ENCODE measurements at places on chromosomes 5 and 9. TPM values are rescaled to one million over a fixed set of nuclear protein-coding genes. Genes with fewer than 3 reads are reported as not detected.

The DMRT3 gene
- not detected for total RNA-seq

The PLAC8L1 gene
- total RNA-seq, result not detected

The PCDHGB3 gene
- 6.1 TPM for total RNA-seq

DNA sequence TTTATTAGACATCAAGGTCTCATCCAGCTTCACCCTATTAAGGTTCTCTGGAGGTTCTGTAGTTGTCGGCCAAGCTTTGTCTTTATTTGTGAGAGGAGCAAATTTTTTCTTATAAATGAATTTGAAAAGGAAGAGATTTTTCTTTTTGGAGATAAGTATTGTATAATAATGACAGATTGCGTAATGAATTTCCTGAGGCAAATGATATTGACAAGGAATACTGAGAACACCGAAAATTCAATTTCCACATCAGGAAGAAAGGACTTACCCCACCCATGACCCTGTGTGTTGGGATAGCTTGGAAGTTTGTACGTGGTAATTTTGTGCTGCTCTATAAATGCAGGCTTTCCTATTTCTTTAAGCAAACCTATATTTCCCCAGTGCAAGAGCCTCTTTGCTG is 53.5 kb downstream of the MAMDC2 start:
- no peak overlapping the region for H3K27ac ChIP-seq
- no peak for DNase-seq
- no peaks in the 10 kb centered on the region for H3K27me3 ChIP-seq

GRCh38 chr9:72807765-72808445 is 144.9 kb downstream of the ALDH1A1 start:
- no peak for DNase-seq
- no peaks in the 10 kb centered on the region for H3K4me1 ChIP-seq
- no peak overlapping the region for H3K4me3 ChIP-seq
- no peaks in the 10 kb centered on the region for H3K36me3 ChIP-seq

All from sigmoid colon (tissue), 7 donors.